PC-3 (cell line): ENCODE measurements at places on chromosomes 6 and 20. TPM values are rescaled to one million over a fixed set of nuclear protein-coding genes. Genes with fewer than 3 reads are reported as not detected.

DNA sequence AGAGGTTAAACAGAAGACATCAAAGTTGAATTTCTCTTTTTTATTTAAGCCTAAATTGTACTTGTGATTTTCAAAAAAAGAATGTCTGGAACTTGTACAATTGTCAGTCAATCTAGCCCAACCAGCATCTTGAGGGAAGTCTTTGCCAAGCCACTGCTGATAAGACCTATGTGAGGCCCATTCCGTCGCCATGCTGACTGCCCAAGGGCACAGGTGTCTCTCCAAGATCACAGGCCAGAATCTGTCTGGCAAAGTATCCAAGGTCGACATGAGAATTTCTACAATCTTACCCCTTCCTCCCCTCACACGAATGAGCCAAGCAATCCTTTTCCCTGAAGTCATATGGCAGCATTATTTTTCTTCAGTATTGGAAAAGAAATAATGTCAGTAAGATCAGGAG, 614.5 kb downstream of the CBLN4 start:
- no peak overlapping the region for H3K4me3 ChIP-seq
- no peaks in the 10 kb centered on the region for H3K27me3 ChIP-seq

GRCh38 chr6:166595061-166595780, 8.7 kb upstream of the RAMACL start:
- no peaks in the 10 kb centered on the region for H3K4me1 ChIP-seq
- no peaks in the 10 kb centered on the region for H3K36me3 ChIP-seq
- no peaks in the 10 kb centered on the region for H3K27me3 ChIP-seq
- H3K4me3 ChIP-seq: no peak overlapping the region
- H3K27ac ChIP-seq: no peak overlapping the region
- DNase-seq: no peak

The FAXC gene
- 3.9 and 5.4 TPM in 2 replicates for total RNA-seq

GRCh38 chr20:34970846-34971560, 15.3 kb downstream of the MYH7B start:
- no peaks in the 10 kb centered on the region for H3K36me3 ChIP-seq
- no peaks in the 10 kb centered on the region for H3K27me3 ChIP-seq
- no peak overlapping the region for H3K27ac ChIP-seq
